HT1080 (cell line): ENCODE measurements at places on chromosomes 2 and 18.

GRCh38 chr2:96815326-96816126 is 542 bp upstream of the CNNM3 start:
- peak; percentile 5 for DNase-seq

- no peak for DNase-seq
Measured at GRCh38 chr18:59573962-59574361, 123.3 kb downstream of the CCBE1 start.

- no peak for DNase-seq
Measured at GRCh38 chr18:59079264-59079663, 60.4 kb upstream of the SEC11C start.

GRCh38 chr2:20803974-20804373 is 18.9 kb downstream of the LDAH start:
- no peak for DNase-seq

- DNase-seq: peak; percentile 83
Measured at GRCh38 chr18:3665780-3666525, 216.0 kb downstream of the TGIF1 start.

- no peak for DNase-seq
Measured at GRCh38 chr2:17084877-17085276, 419.2 kb upstream of the CYRIA start.

DNA sequence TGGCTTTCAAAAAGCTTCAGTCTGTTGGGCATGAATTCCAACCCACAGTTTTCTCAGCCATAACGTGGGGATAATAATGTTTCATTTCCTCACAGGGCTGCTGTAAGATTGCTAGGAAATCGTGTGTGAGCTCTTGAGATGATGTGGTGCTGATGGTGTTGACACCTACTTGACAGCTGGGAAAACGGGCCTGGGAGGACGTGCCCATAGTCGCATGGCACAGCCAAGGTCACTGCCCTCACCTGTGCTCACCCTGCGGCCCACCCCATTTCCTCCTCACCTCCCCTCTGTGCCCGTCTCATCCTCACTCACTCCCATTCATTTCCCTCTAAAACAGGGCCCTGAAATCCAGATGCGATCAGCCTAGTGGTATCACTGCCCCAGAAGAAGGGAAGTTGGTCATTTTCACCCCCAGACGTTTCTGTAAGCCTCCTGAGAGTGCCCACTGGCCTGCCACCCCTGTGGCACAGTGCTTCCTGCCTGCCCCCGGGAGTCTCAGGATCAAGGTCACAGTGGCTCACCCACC is 33.0 kb downstream of the DPYSL5 start:
- no peak for DNase-seq

GRCh38 chr18:33836564-33836963 is 258.5 kb downstream of the ASXL3 start:
- no peak for DNase-seq
